NCI-H774 (cell line): ENCODE measurements at places on chromosomes 13 and 19.

GRCh38 chr13:69737129-69737935 lies 370.3 kb upstream of the ATXN8OS start:
- DNase-seq, result no peak

DNA sequence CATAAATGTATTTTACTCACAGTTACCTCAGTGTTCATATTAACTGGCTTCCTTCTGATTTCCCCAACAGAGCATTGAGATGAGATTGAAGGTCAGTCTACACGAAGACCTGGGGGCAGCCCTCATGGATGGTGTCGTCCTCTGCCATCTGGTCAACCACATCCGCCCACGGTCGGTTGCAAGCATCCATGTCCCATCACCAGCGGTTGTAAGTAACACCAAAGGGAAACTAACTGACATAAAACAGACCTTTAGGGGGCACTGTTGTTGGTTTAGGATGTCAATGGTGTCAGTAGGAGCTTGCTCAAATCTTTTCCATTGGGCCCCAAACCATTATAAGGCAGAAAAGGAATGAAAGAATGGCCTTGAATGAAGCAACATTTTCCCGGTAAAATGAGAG lies 68.2 kb downstream of the ESD start:
- no peak for DNase-seq

DNA sequence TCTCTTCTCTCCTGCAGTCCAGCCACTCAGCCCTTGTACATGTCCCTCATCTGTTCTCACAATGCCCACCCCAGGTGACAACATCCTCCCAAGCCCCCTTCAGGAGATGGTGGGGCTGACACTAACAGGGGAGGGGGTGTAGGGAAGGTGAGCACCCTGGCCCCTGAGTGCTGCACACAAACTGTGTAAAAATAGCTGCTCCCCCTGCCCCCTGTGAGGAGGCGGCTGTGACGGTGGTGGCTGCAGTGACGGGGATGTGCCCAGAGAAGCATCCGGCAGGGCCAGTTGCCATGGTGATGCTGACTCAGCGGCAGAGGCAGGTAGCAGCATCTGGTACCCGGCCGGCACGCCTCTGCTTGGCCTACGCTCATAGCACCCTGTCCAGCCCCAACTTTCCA lies 13.0 kb upstream of the JUND start:
- DNase-seq, result no peak

DNA sequence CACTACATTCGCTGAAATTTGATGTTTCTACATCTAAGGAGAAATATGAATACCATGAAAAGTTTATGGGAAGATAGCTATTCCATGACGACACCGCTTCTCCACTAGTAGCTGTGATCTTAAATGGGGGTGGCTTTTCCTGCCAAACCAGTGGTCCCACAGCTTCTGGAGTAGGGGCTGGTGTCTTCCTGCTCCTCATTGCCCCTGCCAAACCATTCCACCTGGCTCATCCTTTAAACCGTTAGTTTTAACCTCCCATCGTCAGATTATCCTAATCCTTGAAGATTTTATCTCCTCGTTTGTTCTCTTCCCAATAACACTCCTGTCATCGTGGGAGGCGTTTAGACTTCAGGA lies 568 bp upstream of the ZNF230 start:
- no peak for DNase-seq

- DNase-seq, result no peak
Measured at GRCh38 chr13:42022336-42022735, 26.1 kb upstream of the DGKH start.

DNA sequence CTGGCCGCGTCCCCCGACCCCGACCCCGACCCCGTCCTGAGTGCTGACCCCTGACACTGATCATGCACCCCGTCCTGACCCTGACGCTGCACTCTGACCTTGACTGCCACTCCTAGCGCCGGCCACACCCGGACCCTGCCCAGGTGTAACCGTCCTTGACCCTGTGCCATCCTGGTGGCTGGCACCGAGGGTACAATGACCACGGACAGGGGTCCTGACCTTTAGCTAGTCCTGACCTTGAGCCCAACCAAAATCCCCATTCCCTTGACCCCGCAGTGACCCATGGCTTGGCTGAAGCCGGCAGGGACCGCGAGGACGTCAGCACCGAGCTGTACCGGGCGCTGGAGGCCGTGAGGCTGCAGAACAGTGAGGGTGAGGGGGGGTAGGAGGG lies 25.9 kb downstream of the CLEC4M start:
- DNase-seq, result no peak

GRCh38 chr13:22137361-22138050 lies 466.6 kb downstream of the FGF9 start:
- no peak for DNase-seq

DNA sequence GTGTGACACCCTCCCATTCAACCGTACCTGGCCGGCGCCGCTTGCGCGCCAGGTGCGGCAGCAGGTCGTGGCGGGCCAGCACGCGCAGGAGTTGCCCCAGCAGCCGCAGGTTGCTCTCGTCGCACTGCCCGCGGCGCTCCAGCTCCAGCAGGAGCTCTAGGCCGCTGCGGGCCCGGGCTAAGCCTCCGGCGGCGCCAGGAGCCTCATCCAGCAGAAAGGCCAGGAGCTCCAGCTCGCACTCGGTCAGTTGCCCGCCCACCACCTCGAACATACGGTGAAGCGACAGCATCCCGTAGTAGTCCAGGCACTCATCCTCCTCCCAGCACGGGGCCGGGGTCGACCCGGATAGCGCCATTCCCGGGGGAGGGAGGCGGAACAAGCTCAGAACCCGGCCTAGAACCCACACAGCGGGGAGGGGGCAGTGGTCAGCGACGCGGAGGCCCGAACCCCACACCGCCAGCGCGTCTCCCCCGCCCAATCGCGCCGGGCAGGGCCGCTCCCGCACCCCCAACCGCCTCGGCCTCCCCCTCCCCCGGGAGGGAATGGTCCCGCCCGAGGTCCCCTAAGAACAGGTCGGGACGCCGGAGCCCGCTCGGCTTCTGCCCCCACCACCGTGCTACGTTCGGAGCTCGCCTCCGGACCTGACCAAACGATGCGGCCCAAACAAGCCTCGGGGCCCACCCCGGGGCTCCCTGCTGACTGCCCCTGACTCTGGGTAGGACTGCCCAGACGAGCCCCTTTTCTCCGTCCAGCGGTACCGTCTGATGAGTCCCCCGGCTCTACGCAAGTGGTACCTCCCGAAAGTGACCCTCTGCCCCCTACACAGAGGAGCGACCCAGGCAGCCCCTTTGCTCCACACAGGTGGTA lies 591 bp downstream of the DEDD2 start:
- peak; percentile 12 for DNase-seq

GRCh38 chr13:44283600-44283999 lies 90.0 kb upstream of the SERP2 start:
- no peak for DNase-seq

- DNase-seq, result no peak
Measured at GRCh38 chr19:51319649-51320279, 8.3 kb downstream of the IGLON5 start.

DNA sequence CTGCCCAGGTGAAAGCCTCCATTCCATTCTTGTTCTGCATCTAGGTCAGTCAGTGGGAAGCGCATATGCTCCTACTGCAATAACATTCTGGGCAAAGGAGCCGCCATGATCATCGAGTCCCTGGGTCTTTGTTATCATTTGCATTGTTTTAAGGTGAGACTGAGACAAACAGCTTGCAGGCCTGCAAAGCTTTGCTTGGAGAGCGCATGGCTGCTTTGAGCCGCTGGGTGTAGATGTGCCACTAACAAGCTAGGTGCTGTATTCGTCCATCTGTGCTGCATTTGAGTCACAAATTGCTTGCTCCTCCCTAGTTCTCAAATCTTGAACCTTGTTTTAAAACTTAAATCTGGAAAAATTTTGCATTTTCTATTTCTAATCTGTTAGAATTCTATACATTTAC lies 219.1 kb downstream of the LMO7 start:
- no peak for DNase-seq

DNA sequence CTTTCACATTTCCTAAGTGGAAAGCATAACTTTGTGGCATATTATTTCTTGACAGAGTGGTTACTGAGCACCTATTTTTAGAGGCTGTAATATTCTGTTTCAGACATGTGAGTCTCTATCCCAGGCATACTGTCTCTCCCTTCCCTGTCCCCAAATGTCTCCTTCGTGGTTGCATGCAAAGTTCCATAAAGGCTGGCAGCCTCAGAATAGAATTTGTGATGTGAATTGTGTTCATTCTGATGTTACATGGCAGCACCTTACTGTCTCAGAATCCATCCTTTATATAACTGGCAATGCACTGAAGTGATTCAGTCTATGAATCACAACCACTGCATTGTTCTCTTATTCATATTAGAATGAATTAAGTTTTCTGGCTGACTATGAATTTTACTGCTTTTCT lies 89.0 kb upstream of the SLC7A1 start:
- no peak for DNase-seq

DNA sequence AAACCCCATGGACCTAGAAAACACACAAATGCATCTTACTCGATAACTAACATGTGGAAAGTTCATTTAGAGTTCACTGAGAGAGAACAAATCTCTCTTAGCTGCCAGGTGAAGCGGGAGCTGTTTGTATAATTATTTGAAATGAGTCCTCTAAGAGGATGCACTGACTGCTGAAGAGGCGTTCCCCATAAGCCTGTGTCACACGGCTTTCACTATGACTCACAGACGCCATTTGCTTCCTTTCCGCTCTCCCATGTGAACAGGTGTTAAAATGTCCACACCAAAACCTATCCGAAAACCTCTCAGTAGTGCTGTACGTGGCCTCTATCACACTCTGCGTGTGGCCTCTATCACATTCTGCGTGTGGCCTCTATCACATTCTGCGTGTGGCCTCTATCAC lies 101.8 kb downstream of the SOX1 start:
- no peak for DNase-seq

DNA sequence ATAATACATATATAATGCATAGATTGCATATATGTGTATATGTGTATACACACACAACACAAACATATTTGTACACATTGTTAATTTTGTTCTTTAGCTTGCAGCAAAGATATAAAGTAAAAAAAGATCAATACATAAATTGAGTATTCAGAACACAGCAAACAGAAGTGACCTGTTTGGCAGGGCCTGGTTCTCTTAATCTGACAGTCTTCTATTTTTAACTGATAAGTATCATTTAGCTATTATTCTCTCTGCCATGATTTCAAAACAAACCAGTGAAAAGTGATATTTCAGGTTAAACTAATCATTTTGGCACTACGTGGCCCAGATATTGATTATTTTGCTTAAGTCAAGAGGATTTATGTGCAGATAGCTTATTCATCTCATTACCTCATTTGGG lies 309.4 kb downstream of the OXGR1 start:
- no peak for DNase-seq

DNA sequence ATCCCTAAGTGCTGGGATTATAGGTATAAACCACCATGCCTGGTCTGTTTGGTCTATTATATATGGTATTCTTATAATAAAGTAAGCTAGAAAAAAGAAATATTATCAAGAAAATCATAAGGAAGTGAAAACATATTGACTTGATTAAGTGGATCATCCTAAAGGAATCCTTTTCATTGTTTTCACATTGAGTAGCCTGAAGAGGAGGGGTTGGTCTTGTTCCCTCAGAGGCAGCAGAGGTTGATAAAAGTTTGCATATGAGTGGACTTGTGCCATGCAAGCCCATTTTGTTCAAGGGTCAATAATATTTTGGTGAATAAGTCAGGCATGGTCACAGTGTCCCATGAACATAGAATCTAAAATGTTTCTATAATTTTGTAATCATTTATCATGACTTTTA lies 52.7 kb downstream of the ZNF627 start:
- DNase-seq, result no peak

DNA sequence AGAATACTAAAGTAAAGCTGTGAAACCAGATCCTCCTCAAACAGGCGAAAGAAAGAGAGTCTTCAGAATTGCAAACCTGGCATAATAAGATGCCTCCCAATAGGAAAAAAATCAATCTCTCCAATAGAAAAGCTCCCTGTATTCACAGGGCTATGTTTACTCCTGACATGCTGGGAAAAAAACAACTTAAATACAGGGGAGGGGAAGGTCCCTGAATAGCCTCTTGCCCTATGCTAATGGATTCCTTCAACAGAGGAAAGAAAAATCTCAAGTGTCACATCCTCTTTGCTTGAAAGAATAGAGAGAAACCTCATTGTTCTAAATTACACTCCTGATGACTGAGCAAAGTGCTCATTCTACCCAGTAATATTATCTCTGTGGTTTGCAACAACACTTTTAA lies 1271.1 kb upstream of the PRR20A start:
- no peak for DNase-seq

GRCh38 chr19:35288331-35288730 lies 3.6 kb upstream of the MAG start:
- no peak for DNase-seq

- no peak for DNase-seq
Measured at GRCh38 chr13:47081850-47082249, 185.0 kb upstream of the HTR2A start.

DNA sequence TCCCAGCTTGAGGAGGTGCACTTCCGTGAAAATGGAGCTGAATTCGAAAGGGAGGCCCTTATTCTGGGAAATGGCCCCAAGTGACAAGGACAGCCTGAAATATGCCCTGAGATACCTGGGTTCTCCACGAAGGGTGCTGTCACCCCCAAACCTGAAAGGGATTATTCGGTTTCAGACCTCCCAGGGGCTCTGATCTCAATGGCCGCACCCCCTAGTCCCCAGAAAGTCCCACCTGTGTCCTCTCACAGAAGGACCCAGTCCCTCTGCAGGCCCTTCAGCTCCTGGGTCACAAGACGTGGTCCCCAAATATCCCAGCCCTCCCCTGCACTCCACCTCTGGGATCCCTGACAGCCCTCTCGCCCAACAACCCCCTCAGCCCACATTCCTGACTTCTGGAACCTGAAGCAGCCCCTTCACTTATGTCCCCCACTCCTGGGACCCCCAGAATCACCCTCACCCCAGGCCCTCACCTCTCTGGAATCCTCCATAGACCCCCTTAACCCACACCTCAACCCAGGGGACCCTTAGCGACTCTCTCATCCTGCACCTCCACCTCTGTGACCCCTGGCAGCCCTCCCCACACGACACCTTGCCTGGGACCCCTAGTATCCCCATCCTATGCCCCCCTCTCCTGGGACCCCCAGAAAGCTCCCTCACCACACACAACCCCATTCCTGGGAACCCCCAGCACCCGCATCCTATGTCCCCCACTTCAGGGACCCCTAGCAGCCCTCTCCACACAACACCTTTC lies 606 bp downstream of the SYNGR4 start:
- DNase-seq, result no peak

DNA sequence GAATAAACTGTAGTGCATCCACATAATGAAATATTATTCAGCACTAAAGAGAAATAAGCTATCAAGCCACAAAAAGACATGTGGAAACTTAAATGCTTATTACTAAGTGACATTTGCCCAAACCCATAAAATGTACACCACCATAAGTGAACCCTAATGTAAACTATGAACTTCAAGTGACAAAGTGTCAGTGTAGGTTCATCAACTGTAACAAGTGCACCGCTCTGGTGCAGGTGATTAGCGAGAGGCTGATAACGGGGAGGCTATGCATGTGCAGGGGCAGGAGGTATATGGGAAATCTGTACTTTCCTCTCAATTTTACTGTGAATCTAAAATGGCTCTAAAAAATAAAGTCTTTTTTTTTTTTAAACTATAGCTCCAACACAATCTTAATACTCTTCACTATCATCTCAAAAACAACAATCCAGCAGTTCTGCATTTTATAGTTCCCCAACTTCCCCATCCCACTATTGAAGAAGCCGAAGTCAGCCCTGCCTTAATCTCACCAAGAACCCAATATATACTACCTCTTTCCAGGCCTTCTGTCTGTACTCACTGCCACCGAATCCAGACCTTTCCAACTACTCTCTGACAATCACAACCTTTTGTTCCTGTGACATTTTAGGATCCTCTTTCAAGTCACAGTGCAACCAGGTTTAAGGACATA lies 22.6 kb downstream of the ELF1 start:
- DNase-seq, result no peak

- no peak for DNase-seq
Measured at GRCh38 chr19:46975925-46976782, 43.5 kb upstream of the NPAS1 start.

- DNase-seq, result no peak
Measured at GRCh38 chr13:36778083-36778671, 40.8 kb upstream of the RFXAP start.
